Esophagus muscularis mucosa (tissue), 4 donors: ENCODE measurements at places on chromosomes 2 and 18. TPM values are rescaled to one million over a fixed set of nuclear protein-coding genes. Genes with fewer than 3 reads are reported as not detected.

Gene SCYGR4
- total RNA-seq, result not detected

Gene CCDC138
- total RNA-seq, result 0.58 TPM

Gene GMCL1
- 9.5 TPM for total RNA-seq

Gene RBMS1
- total RNA-seq, result 95.1 TPM

Gene DCAF17
- total RNA-seq, result 12.0 TPM

Gene SPAST
- 16.6 TPM for total RNA-seq

Gene IFT172
- 29.7 TPM for total RNA-seq
